ENCODE measurements at places on chromosomes 12 and 14.

- no peak for DNase-seq
These were observed 185.1 kb upstream of the C14orf180 start for GRCh38 chr14:104394409-104394851.

GRCh38 chr12:131055596-131056233 is 102.0 kb downstream of the ADGRD1 start:
- DNase-seq = no peak

- DNase-seq = no peak
These were observed 11.1 kb downstream of the VPS37B start for GRCh38 chr12:122884860-122885259.

- peak; percentile 44 for DNase-seq
These were observed 82.5 kb upstream of the EVL start for GRCh38 chr14:99982537-99983250.

- DNase-seq = no peak
These were observed 23.1 kb downstream of the ABCB9 start for GRCh38 chr12:122943196-122943595.

DNA sequence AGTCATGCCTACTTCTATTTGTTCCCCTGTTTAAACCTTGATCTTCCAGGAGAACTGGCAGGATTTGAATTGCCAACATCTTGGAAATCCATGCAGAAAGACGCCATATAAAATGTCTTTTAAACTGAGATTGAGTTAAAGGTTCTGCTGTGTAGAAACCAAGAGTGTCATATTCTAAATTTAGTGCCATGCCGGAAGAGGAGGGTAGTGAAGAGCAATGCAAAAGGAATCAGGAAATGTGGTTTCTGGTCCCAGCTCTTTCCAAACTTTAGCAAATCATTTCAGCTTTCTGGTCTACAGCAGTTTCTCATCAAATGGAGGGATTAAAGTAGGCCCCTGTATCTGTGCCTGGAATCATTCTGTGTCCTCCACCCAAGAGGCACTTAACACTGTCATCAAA is 85.7 kb downstream of the BTG1 start:
- no peak for DNase-seq

DNA sequence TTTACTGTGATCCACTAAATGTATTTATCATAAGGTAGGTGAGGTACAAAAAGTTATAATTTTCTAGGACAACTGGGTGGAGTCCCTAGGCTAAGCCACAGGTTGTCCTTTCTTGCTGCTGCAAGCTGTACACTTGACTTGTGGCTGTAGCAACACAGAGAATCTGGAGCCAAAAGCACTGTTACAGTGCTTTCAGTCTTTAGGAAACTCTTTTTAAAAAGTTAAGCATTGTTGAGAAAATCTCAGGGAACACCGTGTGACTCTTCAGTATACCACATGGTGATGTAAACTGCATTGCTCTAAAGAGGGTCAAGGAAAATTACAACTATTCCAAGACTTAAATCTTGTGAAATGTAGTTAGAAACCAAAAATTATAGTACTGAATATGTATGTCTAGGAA is 11.4 kb downstream of the SLC15A5 start:
- no peak for DNase-seq

DNA sequence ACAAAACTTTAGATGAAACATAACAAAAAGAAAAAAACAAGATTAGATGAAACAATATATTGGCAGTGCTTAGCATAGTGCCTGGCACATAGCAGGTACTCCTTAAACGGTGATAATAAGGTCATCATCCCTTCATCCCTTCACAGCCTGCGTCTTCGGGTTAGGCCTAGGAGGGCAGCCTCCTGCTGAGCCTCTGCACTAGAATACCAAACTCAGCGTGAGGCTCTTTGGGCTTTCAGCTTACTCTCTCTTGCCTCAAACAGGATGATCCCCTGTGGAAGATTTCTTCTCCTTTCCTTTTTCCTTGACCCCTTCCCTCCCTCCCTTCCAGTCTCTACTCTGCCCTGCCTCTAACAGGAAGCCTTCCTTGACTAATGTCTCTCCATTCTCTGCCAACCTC is 14.4 kb upstream of the FIGNL2 start:
- DNase-seq = no peak

DNA sequence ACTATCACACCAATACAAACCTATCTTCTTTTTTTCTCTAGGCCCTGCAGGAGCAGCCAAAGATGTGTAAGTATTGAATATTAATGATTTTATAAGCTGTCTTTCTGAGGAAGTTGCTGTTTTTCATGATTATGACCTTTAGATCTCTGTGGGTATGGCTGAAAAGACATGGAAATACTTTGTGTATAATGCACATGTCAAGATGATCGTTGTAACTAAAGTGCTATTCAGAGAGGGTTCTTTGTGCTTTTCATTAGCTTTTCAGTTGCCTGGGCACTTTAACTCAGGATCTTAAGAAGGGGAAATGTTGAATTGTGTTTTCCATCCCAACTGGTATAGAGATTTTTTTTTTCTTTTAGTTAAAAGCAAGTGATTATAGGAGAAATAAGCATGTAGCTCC is 18.1 kb downstream of the C12orf75 start:
- DNase-seq = no peak

DNA sequence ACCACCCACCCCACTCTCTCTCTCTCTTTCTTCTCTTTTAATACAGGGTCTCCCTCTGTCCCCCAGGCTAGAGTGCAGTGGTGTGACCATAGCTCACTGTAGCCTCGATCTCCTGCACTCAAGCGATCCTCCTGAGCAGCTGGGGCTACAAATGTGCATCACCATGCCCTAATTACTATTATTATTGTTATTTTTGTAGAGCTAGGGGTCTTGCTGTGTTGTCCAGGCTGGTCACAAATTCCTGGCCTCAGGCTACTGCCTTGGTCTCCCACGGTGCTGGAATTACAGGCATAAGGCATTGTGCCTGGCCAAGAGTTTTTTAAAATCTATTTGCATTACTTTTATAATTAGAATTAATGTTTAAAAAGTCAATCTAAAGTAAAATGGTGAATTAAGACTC is 23.0 kb upstream of the TUBA1B start:
- no peak for DNase-seq

DNA sequence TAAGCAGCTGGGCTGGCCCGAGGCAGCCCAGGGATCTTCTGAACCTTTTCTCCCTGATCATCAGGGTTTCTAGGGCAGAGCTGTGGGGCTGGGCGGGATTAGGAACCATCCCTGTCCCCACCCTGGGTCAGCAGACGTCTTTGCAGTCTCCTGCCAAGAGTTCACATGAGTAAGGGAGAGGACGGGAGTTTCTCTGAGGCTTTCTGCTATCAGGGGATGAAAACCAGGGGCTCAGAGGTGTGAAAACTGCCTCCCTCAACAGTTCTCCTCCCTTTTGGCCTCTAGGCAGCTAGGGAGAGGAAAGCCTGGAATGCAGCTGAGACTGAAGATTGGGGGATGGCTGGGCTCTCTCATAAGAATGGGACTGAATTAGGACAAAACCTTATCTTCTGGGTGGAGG is 7.9 kb downstream of the ZNF385A start:
- no peak for DNase-seq

DNA sequence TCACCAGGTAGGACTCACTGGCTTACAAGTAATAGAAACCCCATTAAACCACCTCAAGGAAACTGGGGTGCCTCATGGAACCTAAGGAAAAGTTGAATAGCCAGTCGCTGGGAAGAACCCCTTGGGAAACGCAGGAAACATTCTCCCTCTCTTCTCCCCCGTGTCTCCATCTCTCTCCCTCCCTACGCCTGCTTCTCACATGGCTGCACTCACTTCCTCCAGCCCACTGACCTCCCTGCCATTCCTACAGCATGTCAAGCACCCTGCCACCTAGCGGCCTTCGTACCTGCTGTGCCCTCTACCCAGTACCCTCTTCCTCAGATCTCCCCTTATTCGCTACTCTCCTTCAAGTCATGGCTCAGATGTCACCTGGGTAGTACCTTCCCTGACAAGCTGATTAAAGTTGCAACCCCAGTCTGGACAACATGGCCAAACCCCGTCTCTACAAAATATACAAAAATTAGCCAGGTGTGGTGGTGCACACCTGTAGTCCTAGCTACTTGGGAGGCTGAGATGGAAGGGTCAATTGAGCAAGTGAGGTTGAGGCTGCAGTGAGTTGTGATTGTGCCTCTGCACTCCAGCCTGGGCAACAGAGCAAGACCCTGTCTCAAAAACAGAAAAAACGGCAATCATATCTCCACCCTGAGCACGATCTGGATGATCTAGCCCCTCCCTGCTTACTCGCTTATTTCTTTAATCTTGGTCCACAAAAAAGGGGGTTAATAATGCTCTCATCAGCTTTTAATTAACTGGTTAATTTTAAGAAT is 6.4 kb upstream of the DTX1 start:
- DNase-seq = no peak

DNA sequence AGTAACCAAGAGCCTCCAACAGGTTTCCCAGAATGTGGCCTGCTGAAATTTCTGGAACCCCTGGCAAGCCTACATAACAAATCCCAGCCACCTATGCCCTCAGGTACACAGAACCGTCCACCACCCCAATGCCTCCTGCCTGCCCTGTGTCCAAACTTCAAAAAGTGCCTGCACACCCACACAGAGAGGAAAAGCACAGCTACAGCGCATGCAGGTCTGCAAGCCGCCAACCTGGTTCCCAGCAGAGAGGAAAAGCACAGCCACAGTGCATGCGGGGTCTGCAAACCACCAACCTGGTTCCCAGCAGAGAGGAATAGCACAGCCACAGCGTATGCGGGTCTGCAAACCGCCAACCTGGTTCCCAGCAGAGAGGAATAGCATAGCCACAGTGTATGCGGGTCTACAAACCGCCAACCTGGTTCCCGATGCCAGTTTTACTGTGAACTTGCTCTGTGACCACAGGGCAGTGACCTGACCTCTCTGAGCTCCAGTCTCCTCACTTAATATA is 113.5 kb downstream of the SCARB1 start:
- DNase-seq = no peak

DNA sequence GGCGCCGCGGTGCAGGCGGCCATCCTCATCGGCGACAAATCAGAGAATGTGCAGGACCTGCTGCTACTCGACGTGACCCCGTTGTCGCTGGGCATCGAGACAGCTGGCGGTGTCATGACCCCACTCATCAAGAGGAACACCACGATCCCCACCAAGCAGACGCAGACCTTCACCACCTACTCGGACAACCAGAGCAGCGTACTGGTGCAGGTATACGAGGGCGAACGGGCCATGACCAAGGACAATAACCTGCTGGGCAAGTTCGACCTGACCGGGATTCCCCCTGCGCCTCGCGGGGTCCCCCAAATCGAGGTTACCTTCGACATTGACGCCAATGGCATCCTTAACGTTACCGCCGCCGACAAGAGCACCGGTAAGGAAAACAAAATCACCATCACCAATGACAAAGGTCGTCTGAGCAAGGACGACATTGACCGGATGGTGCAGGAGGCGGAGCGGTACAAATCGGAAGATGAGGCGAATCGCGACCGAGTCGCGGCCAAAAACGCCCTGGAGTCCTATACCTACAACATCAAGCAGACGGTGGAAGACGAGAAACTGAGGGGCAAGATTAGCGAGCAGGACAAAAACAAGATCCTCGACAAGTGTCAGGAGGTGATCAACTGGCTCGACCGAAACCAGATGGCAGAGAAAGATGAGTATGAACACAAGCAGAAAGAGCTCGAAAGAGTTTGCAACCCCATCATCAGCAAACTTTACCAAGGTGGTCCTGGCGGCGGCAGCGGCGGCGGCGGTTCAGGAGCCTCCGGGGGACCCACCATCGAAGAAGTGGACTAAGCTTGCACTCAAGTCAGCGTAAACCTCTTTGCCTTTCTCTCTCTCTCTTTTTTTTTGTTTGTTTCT is 1.7 kb downstream of the HSPA2 start:
- DNase-seq = no peak

DNA sequence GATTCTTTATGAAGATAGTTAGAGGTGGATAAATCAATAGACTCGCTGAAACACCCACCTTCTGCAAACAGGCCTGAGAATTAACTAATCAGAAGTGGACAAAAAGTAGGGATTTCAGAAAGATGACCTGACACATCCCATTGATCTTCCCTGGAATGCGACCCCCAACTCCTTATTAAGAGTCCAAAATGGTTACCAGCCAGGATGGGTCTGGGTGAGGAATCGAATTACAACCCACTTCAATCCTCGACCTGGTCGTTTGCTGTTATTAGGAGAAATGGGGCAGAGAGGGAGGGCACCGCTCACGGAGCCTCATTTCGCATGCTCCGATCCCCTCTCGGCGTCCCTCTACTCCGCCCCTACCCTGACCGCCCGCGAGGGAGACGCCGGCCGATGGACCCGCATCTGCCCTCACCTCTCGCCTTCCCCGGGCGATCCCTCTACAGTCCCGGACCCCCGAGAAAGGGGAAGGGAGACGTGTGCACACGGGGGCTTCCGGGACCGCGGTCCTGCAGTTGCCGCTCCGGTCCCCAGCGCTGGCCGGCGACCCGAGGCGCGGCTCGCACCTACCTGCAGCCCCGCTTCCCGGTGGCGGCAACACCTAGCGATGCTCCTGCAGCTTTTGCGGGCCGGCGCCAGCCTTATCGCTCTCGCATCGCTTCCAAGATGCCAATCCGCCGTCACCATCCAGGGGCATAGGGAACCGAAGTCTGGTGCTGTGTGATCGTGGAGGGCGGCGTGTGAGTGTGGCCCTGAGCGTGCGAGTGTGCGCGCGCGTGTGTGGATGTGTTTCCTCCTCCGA is 69.3 kb upstream of the USP15 start:
- no peak for DNase-seq

GRCh38 chr14:22412926-22413411 is 176.1 kb downstream of the DAD1 start:
- DNase-seq = no peak

DNA sequence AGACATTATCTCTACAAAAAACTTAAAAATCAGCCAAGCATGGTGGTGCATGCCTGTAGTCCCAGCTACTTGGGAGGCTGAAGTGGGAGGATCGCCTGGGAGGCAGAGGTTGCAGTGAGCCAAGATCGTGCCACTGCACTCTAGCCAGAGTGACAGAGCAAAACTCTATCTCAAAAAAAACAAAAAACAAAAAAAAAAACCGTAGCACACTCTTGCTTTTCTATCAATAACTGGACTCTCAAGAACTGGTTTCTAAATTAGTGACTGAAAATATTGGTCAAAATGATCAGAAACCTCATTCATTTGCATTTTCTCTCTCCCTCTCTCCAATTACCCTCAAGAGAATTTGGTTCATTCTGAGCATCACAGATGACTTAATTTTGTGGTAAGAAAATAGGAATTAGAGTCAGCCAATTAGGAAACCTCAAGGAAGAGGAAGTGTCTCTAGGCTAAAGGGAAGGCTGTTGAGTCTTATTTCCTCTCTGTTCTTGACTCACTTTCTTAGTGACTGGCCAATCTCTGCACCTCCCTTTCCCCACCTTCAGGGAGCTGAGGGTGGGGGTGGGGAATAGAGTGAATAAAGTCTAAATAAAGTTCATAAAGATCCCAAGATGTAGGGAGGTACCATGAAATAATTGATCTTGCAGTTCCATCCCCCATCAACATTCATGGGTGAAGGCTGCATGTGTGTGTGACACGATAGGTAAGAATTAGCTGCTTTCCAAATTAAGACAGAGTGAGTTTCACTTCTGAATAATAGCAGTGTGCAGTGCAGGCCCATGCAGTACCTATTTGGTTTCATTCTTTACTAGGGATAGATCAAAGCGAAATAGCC is 6.8 kb upstream of the PSMA6 start:
- DNase-seq = no peak

Data from stimulated activated CD8-positive, alpha-beta memory T cell treated with anti-CD3 and anti-CD28 coated beads, Interleukin-2, amount 100 ng/mL, for 1 hour (primary cell).